Thoracic aorta endothelial cell (primary cell): ENCODE measurements at places on chromosomes 12 and 14. TPM values are rescaled to one million over a fixed set of nuclear protein-coding genes. Genes with fewer than 3 reads are reported as not detected.

Gene OR10AD1
- not detected in 2 replicates for total RNA-seq

Gene IFT43
- total RNA-seq: 20.5 and 26.9 TPM in 2 replicates

Gene TAS2R7
- 0.13 and 0.14 TPM in 2 replicates for total RNA-seq

Gene ITGB7
- total RNA-seq: not detected in 2 replicates

Gene INHBE
- not detected in 2 replicates for total RNA-seq

Gene ALX1
- 0.14 and 0.53 TPM in 2 replicates for total RNA-seq

Gene FOXG1
- total RNA-seq: 0.07 and 0.13 TPM in 2 replicates
